ENCODE measurements at places on chromosomes 1 and 21. TPM values are rescaled to one million over a fixed set of nuclear protein-coding genes. Genes with fewer than 3 reads are reported as not detected.

- no peak for DNase-seq
Measured at GRCh38 chr1:82880506-82880905, 1079.8 kb downstream of the ADGRL2 start.

- no peak for DNase-seq
Measured at GRCh38 chr21:33799378-33800090, 116.1 kb downstream of the ATP5PO start.

GRCh38 chr21:38188037-38188436 is 68.8 kb upstream of the KCNJ15 start:
- no peak for DNase-seq

DNA sequence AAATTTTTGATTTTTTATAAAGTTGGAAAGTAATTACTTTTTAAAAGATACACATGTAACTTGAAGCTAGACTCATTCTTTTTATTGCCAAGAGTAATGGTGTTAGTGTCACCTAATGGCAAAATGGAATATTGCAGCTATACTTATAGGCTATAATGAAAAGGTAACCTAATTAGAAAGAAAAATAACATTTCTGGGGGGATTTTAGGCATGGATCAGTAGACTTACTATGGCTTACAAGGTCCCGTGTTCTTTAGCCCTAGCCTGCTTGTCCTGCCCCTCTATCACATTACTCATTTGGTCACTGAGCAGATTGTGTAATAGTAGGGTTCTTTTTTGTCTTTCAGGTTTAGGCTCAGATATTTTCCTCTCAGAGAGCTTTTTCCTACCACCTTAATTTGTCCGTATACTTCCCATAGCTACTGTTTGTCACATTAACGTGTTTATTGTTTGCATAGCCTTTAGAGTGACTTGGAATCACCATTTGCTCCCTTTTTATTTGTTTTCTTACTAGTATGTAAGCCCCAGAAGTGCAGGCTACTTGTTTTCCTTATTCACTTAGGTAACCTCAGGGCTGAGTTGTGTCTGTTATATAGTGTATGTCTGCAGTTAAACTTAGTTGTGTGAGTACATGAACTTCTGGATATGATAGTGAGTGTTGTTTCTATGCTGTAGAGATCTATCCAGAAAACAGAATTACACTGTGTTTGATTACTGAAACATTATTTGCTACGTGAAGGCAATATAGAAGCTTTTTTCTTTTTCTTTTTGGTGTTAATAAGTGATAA is 58.7 kb downstream of the RABGAP1L start:
- DNase-seq = peak; percentile 18

GRCh38 chr1:175842550-175842949 is 99.2 kb upstream of the TNR start:
- DNase-seq = no peak

DNA sequence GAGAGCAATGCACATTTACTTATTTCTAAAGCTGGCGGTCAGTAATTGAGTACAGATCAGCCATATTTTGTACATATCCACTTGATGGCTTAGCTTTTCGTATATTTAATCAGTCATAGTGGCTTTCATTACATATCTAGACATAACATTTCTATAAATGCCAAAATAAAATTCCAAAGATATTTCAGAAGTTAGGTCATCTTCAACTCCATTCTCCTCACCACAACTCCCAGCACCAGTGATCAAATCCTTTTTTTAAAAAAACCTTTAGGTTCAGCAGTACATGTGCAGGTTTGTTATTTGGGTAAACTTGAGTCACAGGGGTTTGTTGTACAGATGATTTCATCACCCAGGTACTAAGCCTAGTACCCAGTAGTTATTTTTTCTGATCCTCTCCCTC is 53.9 kb upstream of the GNG4 start:
- DNase-seq = no peak

GRCh38 chr1:20285510-20285909 is 5.2 kb upstream of the VWA5B1 start:
- DNase-seq = no peak

DNA sequence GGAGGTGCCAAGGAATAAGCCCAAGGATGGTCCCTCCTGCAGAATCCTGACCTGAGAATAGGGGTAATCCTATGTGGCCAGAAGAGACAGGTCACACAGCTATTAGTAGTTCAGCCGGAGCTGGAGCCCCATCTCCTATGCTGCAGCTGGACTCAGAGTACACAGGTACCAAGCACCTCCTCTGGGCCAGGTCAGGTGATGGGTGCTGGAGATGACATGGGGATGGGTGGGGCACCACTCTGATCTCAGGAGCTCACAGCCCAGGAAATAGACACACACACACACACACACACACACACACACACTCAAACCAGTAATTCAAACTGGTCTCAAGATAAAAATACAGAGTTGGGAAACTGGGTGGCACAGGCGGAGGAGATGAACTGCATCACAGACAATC is 54.2 kb upstream of the SSBP3 start:
- no peak for DNase-seq

DNA sequence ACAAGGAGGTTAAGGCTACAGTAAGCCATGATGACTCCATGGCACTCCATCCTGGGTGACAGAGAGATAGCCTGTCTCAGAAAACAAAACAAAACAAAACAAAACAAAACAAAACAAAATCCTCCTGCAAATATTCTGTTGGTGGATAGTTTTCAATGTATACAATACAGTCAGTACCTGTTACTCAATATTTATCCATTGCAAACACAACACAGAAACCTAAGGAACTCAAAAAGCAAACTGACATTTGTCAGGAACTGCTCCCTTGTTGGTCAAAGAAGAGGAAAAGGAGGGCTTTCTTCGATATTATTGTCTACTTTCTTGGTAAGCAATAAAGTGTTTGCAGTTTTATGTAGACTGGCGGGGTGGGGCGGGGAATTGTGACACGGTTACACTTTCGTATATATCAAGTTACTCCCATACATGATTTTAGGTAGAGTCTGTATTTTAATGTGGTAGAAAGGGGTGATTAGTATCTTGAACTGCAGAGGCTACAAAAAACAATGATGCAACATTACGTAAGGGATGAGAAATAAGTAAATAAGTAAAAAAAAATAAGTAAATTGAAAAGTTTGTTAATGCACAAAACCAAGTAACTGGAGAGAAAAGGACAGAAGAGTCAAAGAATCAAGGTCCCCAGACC is 31.8 kb downstream of the APP start:
- DNase-seq = no peak

GRCh38 chr21:34333121-34333739 is 30.6 kb upstream of the KCNE2 start:
- DNase-seq = no peak

GRCh38 chr21:15207231-15207630 is 142.4 kb upstream of the NRIP1 start:
- DNase-seq = no peak

GRCh38 chr1:187490266-187490665 is 661.5 kb downstream of the PLA2G4A start:
- DNase-seq = no peak

- no peak for DNase-seq
Measured at GRCh38 chr1:199287647-199288046, 648.8 kb downstream of the PTPRC start.

DNA sequence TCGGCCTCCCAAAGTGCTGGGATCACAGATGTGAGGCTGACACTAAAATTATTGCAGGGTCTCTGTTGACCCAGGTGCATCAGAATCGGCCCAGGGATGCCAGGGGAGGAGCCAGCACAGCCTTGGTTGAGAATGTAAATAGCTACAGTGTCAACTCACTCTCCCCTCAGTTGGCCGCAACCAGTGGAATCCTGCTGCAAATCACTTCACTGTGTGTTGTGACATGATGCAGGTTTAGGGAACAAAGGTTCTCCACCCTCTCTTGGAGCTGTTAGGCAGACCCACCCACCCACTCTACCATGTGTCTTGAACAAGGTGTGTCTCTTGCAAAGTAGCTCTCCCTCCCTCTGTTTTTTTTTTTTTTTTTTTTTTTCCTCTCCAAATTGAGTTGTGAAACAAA is 60.5 kb upstream of the SOD1 start:
- DNase-seq = no peak

GRCh38 chr1:235102993-235103411 is 25.6 kb downstream of the TOMM20 start:
- no peak for DNase-seq

DNA sequence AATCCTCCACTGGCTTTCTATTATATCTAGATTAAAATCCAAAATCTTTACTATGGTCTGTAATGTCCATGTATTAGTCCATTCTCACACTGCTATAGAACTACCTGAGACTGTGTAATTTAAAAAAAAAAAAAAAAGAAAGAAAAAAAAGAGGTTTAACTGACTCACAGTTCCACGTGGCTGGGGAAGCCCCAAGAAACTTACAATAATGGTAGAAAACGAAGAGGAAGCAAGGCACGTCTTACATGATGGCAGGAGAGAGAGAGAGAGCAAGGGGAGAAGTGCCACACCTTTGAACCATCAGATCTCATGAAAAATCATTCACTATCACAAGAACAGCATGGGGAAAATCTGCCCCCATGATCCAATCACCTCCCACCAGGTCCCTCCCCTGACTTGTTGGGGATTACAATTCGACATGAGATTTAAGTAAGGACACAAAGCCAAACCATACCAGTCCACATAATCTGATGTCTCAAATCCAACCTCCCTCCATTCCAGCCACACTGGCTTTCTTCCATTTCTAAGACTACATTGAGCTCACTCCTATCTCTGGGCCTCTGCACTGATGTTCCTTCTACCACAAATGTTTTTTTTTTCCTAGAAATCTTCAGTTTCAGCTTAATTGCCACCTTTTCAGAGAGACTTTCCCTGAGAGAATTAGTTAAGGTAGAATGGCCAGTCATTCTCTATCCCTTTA is 92.4 kb downstream of the EIF4G3 start:
- DNase-seq = no peak

DNA sequence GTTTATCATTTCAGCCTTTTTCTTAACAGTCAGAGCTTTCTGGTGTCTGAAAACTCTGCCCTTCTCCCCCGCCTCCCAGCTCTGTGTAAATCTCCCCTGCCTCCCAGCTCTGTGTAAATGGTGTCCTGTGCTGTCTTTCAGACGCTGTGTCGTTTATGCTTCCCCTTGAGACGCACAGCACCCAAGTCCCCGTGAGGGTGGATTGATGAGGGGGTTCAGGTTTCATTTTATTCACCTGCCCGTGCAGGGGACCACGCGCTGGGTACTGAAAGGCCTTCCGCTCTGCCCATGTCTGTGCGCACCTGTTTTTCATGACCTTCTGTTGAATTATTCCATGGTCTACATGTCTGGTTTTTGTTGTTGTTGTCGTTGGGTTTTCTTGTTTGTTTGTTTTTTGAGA is 108.2 kb upstream of the COL6A1 start:
- DNase-seq = peak; percentile 17

- no peak for DNase-seq
Measured at GRCh38 chr21:35019631-35020032, 29.5 kb downstream of the RUNX1 start.

- DNase-seq = no peak
Measured at GRCh38 chr1:200512191-200512590, 102.4 kb upstream of the ZNF281 start.

GRCh38 chr1:87588495-87588894 is 259.8 kb downstream of the LMO4 start:
- DNase-seq = no peak

- DNase-seq = peak; percentile 22
Measured at GRCh38 chr1:2785631-2786328, 15.7 kb downstream of the TTC34 start.

- DNase-seq = no peak
Measured at GRCh38 chr1:151475175-151475574, 15.9 kb upstream of the POGZ start.

- peak; percentile 91 for DNase-seq
Measured at GRCh38 chr1:150561254-150561973, 12.2 kb downstream of the ADAMTSL4 start.

DNA sequence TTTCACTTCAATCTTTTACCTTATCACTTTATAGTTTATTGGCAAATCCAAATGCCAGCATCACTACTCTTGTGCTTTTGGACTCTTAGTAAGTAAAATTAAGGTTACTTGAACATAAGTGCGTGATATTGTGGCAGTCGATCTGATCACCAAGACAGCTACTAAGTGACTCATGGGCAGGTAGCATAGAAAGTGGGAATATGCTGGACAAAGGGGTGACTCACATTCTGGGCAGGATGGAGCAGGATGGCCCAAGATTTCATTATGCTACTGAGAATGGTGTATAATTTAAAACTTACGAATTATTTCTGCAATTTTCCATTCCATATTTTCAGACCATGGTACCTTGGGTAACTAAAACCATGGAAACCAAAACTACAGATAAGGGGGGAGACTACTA is 120.2 kb downstream of the ROR1 start:
- DNase-seq = no peak

DNA sequence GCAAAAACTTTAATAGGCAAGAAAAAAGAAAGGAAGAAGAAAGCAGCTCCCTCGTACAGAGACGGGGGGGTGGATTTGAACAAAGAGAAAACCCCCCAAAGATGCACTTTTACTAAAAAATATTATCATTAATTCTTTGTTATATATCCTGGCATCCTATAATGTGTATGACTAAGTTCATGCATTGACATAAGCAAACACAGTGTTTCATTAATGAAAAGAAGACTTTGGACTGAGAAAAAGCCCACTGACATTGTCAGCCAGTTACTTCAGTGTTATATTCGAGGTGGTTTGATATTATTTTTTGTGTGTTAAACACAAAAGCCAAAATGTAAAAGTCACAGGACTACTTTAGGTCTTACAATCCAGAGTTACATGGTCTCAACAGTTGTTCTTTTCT is 110.1 kb upstream of the DPYD start:
- no peak for DNase-seq

GRCh38 chr1:47524272-47524671 is 86.4 kb downstream of the FOXD2 start:
- no peak for DNase-seq

DNA sequence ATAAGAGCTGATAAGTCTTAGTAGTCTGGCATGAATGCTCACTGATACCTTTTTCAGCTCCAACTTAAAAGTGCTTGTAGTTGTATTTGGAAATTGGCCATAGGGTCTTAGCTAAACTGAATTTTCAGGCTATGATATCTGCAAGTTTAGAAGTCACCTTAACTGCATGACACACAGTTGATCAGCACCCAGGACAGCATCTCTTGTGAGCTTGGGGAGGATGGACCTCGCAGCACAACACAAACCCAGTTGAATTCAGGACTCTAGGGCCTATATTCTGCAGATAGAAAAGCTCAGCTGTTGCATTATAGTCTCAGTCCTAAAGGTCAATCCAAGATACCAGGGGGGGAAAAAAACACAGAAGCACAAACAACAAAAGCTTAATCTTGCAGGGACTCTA is 394.3 kb downstream of the KCNH1 start:
- DNase-seq = no peak

DNA sequence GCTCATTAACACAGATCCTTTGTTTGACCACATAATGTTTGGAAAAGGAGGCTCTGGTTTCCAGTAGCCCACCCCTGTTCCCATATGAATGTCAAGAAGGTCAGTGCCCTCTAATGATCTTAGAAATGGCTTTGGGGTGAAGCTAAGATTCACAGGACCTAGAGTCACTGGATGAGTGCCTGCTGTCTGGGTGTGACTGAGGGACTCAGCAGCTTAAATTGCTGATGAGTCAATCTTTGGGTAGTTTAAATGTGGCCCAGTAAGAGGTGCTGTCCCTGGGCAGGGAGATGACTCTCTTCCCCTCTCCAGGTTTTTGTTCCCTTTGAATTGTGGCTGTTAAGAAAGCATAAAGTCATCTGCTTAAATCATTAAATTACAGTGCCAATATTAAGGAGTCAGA is 50.6 kb downstream of the L1TD1 start:
- DNase-seq = no peak

The RGSL1 gene
- not detected for polyA plus RNA-seq

The CRP gene
- polyA plus RNA-seq = not detected

The AMIGO1 gene
- polyA plus RNA-seq = 0.93 TPM

The TMEM82 gene
- polyA plus RNA-seq = not detected

The LYPD8 gene
- 1.5 TPM for polyA plus RNA-seq

The L1TD1 gene
- polyA plus RNA-seq = not detected

The SLAMF7 gene
- polyA plus RNA-seq = not detected

The NDC1 gene
- polyA plus RNA-seq = 14.6 TPM

The TRIM46 gene
- 12.3 TPM for polyA plus RNA-seq

The HMGCS2 gene
- not detected for polyA plus RNA-seq
